Bone marrow (tissue), 2 donors: ENCODE measurements at places on chromosomes 6 and 20.

- DNase-seq, result no peak
These were observed 6.2 kb downstream of the SAPCD1 start for GRCh38 chr6:31768363-31769257.

- no peak for DNase-seq
These were observed 4.6 kb downstream of the TFEB start for GRCh38 chr6:41730531-41731436.

GRCh38 chr20:54822386-54822785 lies 347.0 kb downstream of the DOK5 start:
- no peak for DNase-seq

DNA sequence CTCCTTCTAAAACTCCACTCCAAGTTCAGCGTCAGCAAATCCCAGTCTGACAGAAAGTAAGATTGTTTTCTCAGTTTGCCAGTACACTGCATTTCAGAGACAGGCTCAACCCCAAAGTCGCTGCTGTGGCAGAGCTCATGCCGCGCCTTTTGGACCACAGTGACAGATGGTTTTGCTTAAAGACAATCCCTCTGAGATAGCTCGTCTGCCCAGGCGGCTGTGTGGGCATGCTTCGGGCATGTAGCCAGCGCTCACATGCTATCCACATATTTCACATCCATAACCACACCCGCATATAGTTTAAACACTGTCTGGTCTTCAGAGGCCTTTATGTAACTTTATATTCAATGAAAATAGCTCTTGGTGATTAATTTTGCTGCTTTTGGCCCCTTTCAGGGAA lies 14.7 kb upstream of the PXDC1 start:
- no peak for DNase-seq

GRCh38 chr6:124066946-124067552 lies 263.4 kb downstream of the NKAIN2 start:
- DNase-seq, result no peak

- no peak for DNase-seq
These were observed 18.4 kb downstream of the DLL1 start for GRCh38 chr6:170272341-170273065.

DNA sequence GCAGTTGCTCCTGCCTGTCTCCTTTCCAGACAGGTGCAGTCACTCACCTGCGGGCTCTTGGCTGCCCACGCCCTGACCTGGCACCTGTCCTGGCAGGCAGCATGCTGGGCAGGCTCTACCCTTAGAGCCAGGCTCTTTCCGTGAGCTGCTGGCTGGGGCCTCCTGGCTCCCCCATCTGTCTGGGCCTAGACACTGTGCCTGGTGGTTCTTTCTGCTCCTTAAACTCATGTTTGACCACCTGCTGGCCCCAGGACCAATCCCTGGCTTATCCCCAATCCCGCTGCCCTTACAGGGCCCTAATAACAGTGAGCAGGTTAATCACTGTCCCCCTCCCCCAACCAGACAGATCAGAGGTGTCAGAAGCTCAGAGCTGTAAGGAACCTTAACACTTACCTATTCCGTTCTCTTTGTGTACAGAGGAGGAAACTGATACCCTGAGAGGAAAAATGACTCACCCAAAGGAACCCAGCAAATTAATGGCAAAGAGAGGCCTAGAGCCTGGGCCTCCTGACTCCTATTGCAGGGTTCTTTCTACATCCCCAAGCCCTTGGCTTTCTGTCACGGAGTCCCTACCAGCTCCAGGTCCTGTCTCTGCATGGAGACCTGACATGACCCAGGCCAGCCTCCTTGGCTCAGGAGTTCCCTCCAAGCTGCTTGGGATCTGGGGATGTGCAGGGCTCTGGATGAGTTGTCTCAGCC lies 54.7 kb downstream of the RAB44 start:
- DNase-seq, result no peak

- no peak for DNase-seq
These were observed 303.5 kb upstream of the RNF24 start for GRCh38 chr20:4318891-4319290.

GRCh38 chr20:17556837-17557674 lies 12.8 kb upstream of the DSTN start:
- no peak for DNase-seq

DNA sequence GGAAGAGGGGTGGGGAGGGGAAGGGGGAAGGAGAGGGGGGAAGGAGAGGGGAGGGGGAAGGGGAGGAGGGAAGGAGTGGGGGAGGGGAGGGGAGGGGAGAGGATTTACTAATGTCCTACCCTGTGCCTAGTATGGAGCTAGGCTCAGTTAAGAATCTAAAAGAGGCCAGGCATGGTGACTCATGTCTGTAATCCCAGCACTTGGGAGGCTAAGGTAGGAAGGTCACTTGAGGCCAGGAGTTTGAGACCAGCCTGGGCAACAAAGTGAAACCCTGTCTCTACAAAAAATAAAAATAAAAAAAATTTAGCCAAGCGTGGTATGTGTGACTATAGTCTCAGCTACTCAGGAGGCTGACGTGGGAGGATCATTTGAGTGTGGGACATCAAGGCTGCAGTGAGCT lies 13.0 kb downstream of the UBE2J1 start:
- no peak for DNase-seq

DNA sequence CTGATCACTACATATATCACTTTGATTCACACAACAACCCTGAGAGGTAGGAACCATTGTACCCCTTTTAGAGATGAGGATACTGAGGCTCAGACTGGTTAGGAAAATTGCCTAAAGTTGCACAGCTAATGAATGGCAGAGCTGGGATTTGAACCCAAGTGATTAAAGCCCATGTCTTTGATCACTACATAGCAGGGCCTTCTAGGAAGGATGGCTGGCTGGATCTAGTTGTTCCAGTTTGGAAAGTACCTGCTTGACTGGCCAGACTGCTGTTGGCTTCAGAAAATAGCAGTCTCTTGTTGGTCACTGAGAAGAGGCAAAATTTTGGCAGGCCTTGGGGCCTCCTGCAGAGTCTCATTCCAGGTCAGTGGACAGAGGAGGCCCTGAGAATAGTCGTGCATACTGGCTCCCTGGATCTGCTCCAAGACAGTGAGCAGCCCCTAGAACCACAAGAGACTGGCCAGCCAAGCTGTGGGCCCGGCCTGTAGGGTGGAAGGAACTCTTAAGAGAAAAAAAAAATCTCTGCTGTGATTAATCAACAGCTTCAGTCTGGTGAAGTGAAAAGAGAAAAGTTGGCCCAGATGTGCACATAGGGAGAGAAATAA lies 17.5 kb downstream of the PPARD start:
- DNase-seq, result no peak

DNA sequence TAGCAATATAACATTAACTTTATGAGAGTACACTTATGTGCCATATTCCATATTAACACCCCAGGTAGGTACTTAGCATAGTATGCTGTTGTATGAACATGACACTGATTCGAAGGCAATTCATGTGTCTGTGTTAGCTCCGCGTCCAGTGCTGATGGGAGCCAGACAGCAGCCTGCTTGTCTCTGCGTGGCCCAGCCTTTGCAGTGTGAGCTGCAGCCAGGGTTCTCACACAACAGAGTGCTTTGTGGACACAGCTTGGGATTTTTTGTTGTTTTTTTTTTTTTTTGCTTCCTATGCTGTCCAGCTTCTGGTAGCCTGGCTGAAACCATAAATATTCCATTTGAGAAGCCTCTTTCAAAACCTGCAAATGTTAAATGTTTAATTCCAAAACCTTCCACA lies 350.9 kb downstream of the SMOC2 start:
- no peak for DNase-seq

- DNase-seq, result no peak
These were observed 61.8 kb upstream of the TIAM2 start for GRCh38 chr6:154933181-154933827.

- no peak for DNase-seq
These were observed 45.6 kb upstream of the RAB23 start for GRCh38 chr6:57267586-57268293.

DNA sequence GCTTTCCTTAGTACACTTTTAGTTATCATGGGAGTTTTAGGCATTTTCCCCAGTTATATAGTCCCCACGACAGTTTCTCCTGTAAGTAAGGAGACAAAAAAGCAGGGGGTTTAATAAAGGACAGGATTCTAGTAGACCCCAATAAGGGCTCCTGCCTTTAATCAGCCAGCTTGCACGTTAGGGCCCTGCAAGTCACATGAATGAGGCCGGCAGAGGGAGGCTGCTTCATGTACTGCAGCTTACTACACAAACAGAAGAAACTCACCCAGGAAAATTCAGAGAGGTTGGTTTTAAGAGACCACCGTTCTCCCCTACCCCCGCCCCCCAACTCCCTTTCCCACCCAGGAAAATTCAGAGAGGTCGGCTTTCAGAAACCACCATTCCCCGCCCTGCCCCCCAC lies 229.7 kb upstream of the MOCS1 start:
- DNase-seq, result no peak

DNA sequence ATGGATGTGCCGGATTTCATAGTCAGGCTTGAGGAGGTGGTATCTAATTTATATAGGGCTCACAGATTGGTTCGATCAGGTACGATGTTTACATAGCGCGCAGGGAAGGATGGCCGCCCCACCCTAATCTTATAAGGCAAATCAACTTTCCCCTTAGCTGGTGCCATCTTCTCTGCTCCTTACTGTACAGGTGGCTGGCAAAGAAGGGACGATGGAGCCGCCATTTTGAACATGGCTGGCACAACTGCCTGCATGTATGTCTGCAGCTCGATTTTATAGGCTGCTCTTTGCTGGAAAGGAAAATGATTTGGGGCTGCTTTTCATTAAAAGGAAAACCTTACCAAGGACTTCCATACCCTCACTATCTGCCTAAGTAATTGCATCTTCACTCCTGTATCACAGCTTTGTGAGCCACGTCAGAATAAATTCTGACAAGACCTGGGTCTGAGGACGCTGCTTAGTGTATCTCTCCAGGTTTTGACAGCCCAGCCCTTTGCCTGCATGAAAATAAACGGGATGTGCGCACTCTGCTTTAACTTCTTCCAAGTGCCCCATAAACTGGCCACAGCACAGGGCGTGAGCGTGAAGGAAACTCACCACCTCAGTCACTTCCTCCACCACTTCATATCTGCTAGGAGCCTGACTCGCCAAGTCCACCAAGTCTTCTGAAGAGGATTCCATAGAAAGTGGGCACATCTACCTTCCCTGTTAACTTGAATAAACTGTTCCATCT lies 109.4 kb upstream of the ARMC2 start:
- no peak for DNase-seq

- DNase-seq, result no peak
These were observed 47.0 kb downstream of the ENPP1 start for GRCh38 chr6:131854803-131855202.

GRCh38 chr6:166168616-166169548 lies 1.2 kb upstream of the TBXT start:
- no peak for DNase-seq

GRCh38 chr20:24938498-24938897 lies 10.6 kb upstream of the CST7 start:
- DNase-seq, result no peak

DNA sequence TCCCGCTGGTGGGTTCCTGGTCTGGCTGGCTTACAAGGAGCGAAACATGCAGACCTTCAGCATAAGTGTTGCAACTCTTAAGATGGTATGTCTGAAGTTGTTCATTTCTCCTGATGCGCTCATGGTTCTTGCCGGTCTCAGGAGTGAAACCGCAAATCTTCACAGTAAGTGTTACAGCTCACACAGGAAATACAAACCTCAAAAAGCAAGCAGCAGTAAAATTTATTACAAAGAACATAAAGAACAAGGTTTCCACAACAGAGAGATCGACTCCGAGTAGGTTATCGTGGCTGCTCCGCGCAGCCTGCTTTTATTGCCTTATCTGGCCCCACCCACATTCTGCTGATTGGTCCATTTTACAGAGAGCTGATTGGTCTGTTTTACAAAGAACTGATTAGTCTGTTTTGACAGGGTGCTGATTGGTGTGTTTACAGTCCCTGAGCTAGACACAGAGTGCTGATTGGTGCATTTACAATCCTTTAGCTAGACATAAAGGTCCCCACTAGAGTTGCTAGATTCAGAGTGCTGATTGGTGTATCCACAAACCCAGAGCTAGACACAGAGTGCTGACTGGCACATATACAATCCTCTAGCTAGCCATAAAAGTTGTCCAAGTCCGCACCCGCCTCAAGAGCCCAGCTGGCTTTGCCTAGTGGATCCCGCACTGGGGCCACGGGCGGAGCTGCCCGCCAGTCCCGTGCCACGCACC lies 39.2 kb downstream of the TRIM27 start:
- DNase-seq, result peak; percentile 68

DNA sequence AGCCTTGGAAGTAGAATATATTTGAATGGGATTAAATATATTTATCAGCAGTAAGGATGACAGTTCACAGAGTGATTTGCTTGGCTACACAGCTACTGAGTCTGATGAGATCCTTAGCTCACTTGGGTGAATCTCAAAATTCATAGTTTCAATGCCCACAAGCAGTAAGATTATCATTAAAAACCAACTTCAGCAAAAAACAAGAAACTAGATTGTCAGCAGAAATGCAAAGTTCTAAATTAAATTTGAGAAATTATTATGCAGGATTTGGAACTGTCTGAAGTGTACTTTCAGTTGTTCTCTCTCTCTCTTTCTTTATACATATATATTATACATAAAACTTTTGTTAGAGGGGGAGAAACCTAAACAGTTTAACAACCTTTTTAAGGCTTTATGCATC lies 288.8 kb upstream of the SASH1 start:
- DNase-seq, result no peak

DNA sequence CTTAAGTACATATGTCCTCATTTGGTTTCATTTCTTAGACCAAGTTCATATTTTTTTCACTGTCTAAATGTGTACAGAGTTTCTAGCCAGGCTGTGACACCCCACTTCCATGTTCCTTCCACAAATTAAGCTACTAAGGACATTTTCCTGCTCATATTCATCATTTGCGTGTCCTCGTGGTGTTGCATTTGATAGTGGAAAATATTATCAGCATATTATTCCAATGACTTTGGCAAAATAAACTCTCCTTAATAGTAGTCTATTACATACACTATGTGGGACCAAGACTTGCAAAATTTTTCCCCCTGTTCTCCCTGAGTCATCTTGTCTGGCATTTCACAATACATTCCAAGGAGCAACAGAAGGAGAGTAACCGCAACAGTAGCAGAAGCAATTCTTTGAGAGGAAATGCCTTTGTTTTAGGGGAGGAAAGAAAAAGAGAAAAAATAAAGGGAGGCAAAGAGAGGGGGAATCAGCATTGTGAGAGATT lies 599.2 kb downstream of the COL12A1 start:
- no peak for DNase-seq

DNA sequence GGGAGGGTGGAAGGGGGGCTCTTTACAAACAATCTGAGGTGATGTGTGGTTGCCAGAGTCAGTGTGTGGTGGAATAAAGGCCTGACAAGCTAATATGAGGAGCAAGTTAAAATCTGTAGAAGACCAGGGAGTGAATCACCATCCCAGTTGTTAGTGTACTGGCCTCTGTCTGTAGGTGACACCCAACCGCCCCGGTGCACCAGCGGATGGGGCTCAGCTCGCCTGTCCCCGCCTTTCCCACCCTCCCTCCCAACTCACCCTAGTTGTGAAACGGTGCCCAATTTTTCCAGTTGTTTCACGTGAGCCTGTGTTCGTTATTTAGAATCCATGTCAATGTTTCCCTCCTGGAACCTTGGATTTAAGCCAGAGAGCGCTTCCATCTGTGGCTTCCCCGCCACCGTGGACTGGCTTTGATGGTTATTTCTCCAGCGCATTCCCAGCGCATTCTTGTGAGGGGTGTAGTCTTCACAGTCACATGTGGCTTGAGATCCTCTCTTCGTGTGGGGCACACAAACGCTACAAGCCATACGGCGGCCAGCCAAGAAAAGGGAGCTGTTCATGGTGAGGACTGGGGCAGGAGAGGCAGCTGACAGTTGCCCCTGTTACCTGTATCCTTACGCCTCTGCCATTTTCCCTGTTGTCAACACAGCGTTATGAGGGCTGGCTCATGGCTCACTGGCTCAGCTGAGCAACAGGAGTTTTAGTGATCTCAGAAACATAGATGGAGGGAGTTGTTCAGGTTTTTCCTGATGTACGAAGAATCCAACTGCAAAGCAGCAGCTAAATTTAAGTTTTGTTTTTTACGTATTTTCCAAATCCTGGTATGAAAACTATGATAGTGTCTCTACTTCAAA lies 137.6 kb downstream of the ZDHHC14 start:
- DNase-seq, result no peak
